ENCODE measurements at places on chromosomes 6 and 20.

DNA sequence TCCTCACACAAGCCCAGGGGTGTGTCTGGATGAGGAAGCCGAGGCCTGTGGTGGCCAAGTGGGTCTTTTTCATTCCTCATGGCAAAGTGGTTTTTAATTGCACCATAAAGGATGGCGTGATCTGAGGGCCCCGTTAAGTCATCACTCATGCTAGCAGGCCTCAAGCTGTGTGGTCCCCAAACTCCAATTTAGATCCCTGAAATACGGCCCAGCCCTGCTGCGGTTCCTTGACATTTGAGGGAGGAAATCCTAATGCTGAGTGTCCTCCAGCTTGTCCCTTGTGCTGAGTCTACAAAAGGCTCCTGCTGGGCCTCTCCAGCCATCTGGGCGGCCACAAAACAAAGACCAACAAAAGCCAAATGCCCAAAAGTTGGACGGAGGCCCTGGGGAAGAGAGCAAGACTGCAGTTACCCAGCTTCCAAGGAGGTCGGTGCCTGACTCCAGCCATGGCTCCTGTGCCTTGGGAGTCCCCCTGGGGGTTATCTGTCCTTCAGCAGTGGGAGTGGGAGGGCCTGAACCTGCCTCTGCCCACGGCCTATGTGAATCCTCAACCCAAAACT is 162.3 kb upstream of the PDE10A start:
- no peak for DNase-seq

DNA sequence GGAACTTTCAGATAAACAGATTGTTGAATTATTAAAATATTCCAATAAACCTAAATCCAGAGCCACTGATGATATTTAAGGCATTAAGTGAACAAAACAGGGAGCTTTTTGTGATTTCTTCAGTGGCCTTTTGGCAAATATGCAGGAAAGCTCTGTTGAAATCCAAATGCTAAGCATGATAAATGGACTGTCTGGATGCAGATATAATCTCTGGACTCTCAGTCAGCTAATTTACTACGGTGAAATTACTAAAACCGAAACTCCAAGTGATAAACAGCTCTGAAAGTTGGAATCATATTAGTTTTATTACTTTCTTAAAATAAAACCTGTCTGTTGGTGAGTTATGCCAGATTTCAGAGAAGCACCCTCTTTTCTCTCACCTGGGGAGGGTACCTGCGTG is 120.3 kb downstream of the IMPG1 start:
- DNase-seq = no peak

GRCh38 chr6:15305496-15305895 is 59.6 kb downstream of the JARID2 start:
- DNase-seq = no peak

- no peak for DNase-seq
Measured at GRCh38 chr20:62147125-62147524, 3.6 kb downstream of the SS18L1 start.

GRCh38 chr6:166640342-166641043 is 13.4 kb upstream of the RPS6KA2 start:
- no peak for DNase-seq

- no peak for DNase-seq
Measured at GRCh38 chr6:146361128-146361924, 182.3 kb upstream of the RAB32 start.

- DNase-seq = no peak
Measured at GRCh38 chr6:75230484-75231325, 12.9 kb downstream of the COX7A2 start.

GRCh38 chr20:57482148-57482547 is 42.8 kb downstream of the CTCFL start:
- no peak for DNase-seq

GRCh38 chr6:108133594-108134179 is 32.1 kb upstream of the NR2E1 start:
- no peak for DNase-seq

GRCh38 chr6:161056451-161056850 is 64.9 kb downstream of the MAP3K4 start:
- no peak for DNase-seq

GRCh38 chr20:60283281-60283680 is 325.1 kb downstream of the CDH26 start:
- no peak for DNase-seq

DNA sequence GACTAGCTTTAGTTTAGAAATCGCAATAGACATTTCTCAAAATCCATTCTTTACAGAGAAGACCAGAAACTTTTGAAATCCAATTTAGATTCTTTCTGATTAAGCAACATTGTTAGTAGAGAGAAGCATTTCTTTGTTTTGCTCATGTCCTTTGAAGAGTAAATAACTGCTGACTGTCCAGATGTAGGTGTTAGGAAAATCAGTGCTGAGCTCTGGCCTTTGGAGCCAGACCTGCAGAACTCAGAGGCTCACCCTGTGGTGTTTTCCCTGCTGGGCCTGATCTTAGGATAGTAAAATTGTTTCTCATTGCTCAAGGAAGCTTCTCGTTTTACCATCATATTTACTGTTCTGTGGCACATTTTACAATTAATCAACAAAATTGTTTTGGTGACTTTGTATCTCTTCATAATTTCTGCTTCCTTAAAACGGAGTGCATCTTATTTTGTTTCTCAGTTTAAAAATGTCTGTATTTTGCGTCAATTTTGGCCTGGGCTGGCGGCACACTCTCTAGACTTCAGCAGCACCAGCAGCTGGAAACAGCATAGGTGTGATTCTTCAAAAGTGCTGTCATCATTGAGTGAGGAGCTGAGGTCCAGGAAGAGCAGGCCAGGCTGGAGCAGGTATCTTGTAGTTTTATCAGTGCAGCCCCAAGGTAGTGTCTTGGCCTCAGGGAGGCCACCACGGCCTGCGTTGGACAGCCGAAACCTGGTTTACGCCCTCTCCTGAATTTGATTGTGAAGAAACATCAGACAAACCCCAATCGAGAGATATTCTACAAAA is 8.3 kb upstream of the ZDHHC14 start:
- DNase-seq = no peak

DNA sequence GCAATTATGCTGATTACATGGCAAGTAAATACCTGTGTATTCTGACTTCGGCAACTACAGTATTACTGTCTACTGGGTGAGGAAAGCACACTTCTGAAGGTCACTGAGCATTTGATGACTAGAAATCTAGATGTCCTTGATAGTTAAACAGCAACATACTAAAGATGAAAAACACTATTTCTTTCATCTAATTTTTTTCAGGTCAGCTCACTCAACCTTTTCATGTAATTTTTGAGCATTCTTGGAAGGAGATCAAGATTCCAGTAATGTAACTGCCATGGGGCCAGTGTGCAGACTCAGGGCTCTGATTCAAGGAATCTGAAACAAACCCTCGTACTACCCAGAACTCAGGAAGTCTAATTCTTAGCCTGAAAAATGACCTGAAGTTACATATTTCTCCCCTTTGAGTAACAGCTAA is 222.6 kb upstream of the TAB2 start:
- DNase-seq = no peak

- no peak for DNase-seq
Measured at GRCh38 chr6:89727501-89727900, 89.0 kb upstream of the LYRM2 start.

GRCh38 chr6:20927130-20927860 is 393.0 kb downstream of the CDKAL1 start:
- DNase-seq = no peak

DNA sequence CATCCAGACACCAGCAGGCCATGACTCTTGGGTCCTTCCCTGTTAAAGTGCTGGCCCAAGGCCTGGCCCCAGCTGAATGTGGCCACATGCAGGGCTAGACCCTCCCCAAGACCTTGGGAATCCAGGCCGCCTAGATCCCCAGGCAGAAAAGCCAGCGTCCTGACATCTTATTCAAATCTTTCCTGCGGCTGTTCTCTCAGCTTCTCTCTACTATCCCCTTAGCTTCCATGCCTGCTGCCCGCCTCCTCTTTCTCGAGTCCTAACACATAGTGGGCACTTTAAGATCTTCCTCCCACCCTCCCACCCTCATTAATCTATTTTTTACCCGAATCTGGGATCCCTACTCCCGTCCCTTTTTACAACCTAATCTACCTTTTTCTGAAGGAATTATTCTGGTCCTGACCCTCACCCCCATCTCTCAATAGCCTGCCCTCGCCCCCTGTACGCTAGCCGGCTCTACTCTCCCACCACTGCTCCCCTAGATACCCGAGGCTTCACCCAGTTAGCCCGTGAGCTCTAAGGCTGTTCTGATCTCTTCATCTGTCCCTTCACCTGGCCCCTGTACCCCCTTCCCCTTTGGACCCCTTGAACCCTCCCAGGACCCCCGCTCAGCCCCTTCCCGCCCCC is at the start of gene CCHCR1:
Gene CCHCR1 (minus strand): TSS at position 290 of the 627 bp plus-strand sequence. CDS start 202 bp downstream, at position 88.
- DNase-seq = no peak

- no peak for DNase-seq
Measured at GRCh38 chr6:17816921-17817611, 110.3 kb upstream of the NUP153 start.

DNA sequence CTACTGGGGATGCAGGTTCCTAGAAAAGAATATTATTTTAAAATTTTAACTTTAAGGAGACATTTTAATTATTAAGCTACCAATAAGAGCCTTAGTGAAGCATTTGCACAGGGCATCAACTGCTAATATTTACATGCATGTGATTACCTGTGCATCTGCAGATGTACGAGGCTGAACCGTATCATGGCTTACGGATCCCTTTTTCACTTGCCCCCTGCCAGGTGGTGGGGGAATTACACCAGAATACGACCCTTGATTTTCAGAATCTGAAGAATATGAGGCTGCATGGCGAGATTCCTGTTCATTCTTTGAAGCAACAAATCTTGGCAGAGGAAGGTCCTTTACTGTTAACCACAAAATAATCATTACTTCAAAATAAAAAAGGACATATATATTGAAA is 42.7 kb downstream of the REPS1 start:
- no peak for DNase-seq

DNA sequence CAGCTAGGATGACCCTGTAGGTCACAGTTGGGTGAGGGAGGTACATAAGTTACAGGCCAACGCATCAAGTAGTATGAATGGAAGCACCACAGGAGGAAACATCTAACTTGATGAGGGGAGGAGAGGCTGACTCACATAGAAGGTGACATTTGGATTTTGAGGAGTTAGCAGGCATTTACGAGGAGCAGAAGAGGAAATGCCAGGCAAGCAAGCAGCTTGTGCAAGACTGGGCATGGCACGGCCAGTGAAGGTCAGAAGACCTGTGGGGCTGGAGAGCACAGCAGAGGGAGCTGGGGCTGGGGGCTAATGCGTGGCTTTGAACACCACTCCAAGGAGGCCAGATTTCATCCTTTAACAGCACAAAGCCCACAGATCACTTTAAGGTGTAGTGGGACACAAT is 37.8 kb downstream of the MUC22 start:
- DNase-seq = no peak

- DNase-seq = no peak
Measured at GRCh38 chr20:12575352-12576095, 433.2 kb upstream of the SPTLC3 start.

- no peak for DNase-seq
Measured at GRCh38 chr6:80151635-80152034, 45.2 kb downstream of the BCKDHB start.

DNA sequence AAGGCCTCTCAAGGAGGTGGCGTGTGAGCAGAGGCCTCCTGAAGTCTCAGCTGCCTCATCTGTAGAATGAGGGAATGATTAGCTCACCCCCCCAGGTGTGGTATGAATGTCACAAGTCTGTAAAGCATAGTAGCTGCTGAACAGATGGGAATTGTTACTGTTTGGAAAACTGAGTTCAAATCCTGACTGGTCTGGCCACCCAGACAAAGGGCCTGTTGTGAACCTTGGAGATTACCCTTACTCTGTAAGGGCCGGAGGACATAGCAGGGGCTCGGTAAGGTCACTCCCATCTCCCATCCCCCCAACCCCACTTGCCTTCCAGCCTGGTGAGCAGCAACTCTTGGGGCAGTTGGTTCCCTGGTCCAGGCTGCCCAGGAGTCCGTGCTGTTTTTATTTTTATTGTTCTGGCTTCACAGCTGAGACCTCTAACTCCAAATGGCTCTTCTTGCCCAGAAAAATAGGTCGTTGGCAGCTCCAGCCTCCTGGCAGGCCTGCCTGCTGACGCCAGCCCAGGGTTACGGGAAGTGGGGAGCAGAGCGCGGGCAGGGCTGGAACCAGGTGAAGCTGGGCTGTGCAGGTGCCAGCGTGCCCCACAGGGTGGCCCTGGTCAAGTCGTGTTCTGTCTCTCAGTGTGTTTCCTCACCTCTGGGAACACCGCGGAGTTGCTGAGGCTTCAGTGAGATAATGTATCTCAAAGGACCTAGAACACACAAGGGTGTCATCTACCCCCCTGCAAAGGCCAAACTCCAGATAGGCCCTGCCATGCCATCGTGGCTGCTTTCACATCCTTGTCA is 4.5 kb upstream of the SIRPA start:
- DNase-seq = no peak

GRCh38 chr20:1165941-1166340 is 18.8 kb downstream of the TMEM74B start:
- no peak for DNase-seq

DNA sequence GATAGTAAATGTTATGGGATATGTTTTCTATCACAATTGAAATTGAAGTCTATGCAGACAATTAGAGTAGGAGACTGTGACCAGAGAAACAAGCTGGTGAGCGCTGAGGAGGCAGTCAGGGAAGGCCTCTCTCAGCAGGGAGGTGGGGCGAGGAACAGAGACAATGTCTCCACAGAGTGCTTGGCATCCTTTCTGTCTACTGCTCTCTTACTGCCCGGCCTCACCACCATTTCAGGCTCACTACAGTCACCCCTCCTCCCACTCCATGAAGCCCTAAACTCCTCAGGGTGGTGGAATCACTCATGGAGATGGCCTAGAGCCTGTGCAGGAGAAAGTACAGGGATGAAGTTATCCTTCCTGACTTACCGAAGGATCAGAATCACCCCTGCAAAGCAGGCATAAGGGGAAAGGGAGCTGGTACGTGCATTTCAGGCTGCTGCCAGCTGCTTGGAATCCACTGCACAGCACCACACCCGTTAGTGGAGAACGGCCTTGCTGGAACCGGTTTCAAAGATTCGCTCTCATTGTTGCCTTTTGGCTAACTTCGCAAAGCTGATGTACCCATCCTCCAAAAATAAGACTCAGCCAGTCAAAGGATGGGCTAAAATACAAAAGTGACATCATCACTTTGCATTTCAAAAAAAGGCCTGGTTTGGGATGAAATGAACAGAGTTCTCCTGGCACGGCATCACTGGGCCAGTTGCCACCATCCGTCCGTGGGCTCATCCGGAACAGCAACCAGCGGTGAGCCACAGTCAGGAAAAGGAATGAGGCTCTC is 67.3 kb downstream of the SLC22A23 start:
- DNase-seq = no peak

- no peak for DNase-seq
Measured at GRCh38 chr6:1395506-1395905, 6.1 kb downstream of the FOXF2 start.

GRCh38 chr6:17022604-17023003 is 79.2 kb upstream of the STMND1 start:
- DNase-seq = no peak

All from NCI-H2107 (cell line).